ENCODE measurements at places on chromosomes 5 and 9.

GRCh38 chr9:92980085-92980745 lies 32.9 kb downstream of the FGD3 start:
- DNase-seq: no peak

- no peak for DNase-seq
Measured at GRCh38 chr5:17147170-17147569, 70.3 kb upstream of the BASP1 start.

- DNase-seq: no peak
Measured at GRCh38 chr5:111248571-111248970, 24.4 kb downstream of the CAMK4 start.

DNA sequence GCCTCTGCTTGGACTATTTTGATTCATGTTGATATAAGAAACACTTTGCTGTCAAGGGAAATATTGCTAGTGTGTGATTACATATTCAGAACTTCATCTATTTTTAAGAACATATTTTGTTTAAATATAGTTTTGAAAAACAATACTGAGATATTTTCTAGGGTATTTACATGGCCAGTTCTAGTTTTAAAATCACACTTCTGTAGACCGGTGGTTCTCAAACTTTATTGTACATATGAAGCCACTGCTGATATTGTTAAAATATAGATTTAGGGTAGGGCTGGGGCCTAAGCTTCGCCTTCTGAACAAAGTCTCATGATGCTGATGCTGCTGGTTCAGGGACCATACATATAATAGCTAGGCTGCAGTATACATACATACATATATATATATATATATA lies 1000.0 kb downstream of the PTPRD start:
- no peak for DNase-seq

GRCh38 chr5:1366514-1366913 lies 21.6 kb upstream of the CLPTM1L start:
- no peak for DNase-seq

DNA sequence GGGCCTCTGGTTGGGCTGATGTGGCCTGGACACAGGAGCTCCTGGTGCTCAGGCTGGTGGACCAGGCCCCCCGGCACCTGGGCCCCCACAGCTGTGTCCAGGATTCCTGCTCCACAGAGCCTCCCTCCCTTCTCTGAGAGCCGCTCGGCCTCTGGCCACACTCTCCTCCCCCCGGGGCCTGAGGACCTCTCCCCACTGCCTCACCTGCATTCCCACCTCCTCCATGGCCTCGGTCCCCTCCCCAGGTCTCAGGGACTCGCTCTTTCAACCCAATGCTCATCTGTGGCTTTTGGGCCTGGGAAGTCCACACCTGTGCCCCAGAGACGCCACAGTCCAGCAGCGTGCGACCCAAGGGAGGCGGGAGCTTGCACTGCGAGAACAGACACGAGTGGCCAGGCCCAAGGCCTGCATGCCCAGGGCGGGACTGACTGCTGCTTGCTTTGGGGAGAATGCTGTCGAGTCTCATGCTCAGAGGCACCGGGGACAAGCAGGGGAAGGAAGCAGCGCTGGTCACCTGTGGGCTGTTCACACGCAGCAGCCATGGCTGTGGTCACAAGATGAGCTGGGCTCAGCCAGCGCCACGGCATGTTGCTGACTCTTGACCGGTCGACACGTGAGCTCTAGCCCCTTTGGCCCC lies 14.6 kb downstream of the PAEP start:
- DNase-seq: no peak

GRCh38 chr5:150211156-150212030 lies 21.5 kb downstream of the SLC6A7 start:
- DNase-seq: no peak

- DNase-seq: no peak
Measured at GRCh38 chr9:137317021-137317717, 15.1 kb upstream of the NRARP start.
